ENCODE measurements at places on chromosomes 6 and 20.

GRCh38 chr6:23705697-23706096 lies 420.3 kb upstream of the NRSN1 start:
- no peak for DNase-seq

DNA sequence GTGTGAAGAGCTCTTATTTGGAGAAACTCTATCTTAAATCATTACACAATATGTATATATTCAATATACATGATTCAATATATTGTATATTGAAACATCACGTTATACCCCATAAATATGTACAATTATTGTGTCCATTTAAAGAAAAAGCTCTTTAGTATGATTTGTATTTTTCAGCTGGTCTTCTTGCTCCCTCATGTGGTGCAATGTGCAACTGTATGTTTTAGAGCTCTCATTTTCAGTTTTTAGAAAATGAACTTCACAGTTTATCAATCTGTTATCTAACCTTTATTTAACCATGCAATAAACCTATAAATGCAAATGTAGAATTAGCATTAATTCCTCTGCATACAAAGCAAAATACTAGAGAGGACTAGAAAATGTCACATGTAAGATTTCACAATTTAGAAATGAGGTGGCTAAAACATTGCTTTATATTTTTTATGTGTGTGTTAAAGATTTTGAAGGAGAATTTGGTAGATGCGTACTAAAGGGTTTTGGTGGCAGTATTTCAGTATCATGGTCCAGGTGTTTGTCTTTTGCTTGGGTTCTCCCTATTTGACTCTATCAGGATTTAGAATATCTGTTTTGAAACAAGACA lies 167.1 kb downstream of the PHF3 start:
- no peak for DNase-seq

GRCh38 chr6:151869345-151869744 lies 61.9 kb downstream of the ESR1 start:
- no peak for DNase-seq

GRCh38 chr20:25675161-25675560 lies 21.5 kb downstream of the ZNF337 start:
- DNase-seq: no peak

DNA sequence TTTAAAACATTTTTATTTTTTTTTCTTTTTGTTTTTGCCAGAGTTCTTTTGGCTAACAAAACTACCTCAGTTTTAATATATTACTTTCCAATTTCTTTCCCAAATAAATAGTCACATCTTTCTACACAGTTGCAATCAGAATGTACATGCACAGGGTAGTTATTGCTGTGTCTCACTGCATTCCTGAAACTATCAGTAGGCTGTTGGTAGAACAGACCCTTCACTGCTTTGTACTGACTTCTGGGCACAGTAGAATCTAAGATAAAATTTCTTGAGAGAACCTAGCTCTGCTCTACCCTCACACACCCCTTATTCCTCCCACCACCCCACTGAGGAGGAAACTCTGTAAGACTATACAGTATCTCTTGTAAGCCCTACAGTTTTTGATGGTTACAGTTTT lies 19.9 kb downstream of the TPX2 start:
- no peak for DNase-seq

All from GM12878 (cell line).